ENCODE measurements at places on chromosomes 1 and 21.

DNA sequence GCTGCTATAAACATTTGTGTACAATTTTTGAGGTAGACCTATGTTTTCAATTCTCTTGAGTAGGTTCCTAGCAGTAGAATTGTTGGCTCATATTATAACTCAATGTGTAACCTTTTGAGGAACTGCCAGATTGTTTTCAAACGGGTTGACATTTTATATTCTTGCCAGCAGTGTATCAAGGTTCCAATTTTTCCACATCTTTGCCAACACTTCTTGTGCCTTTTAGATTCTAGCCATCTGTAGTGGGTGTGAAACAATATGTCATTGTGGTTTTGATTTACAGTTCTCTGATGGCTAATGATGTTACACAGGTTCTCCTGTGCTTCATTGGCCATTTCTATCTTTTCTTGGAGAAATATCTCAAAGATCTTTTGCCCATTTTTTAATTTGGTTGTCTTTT lies 36.4 kb downstream of the MAP3K7CL start:
- no peak for DNase-seq

- DNase-seq: no peak
These were observed 69.7 kb downstream of the ADSS2 start for GRCh38 chr1:244381878-244382565.

- no peak for DNase-seq
These were observed 42.4 kb upstream of the LRRC52 start for GRCh38 chr1:165501330-165501969.

DNA sequence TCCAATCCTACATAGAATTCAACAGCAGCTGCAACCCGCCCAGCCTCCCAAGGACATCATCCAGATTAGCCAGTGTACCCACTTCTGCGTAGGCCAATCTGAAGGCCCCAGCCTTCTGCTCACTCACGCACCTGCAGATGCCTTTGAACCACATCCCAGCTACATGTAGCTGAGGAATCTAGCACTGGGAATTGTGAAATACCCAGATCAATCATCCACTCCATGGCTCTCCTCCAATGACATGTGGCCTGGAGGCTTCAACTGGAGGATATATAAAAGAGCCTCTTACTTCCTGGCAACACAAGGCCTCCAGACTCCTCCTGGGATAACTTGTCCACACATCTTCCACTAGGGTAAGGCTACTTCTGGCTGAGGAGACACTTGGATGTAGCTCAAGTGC lies at the start of gene LCE6A:
Gene LCE6A, plus strand, starts transcription at position 301 of the 400 bp plus-strand sequence. CDS start 665 bp downstream, outside the sequence.
- no peak for DNase-seq

DNA sequence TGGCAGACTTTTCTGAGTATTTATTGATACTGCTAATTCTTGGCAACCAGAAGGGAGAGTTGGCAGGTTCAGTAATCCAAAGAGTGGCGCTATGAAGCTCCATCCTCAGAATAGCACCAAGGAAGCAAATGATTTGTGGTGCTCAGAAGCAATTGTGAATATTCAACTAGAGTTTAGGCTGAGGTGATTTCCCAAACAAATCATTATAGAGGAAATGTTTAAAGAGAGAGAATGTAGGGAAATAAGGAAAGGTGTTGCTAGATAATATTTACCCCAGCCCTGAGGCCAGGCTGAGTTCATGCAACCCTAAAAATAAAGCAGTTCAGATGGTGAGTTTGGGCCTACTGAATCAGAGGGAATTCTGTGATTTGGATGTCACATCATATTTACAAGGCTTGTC lies 363.4 kb upstream of the PLXNA2 start:
- no peak for DNase-seq

- no peak for DNase-seq
These were observed 76.6 kb downstream of the RAB3GAP2 start for GRCh38 chr1:220195701-220196100.

- DNase-seq: no peak
These were observed 193.3 kb upstream of the BEND5 start for GRCh38 chr1:48969971-48970370.

- no peak for DNase-seq
These were observed 5.1 kb upstream of the ARHGAP30 start for GRCh38 chr1:161074676-161075368.

DNA sequence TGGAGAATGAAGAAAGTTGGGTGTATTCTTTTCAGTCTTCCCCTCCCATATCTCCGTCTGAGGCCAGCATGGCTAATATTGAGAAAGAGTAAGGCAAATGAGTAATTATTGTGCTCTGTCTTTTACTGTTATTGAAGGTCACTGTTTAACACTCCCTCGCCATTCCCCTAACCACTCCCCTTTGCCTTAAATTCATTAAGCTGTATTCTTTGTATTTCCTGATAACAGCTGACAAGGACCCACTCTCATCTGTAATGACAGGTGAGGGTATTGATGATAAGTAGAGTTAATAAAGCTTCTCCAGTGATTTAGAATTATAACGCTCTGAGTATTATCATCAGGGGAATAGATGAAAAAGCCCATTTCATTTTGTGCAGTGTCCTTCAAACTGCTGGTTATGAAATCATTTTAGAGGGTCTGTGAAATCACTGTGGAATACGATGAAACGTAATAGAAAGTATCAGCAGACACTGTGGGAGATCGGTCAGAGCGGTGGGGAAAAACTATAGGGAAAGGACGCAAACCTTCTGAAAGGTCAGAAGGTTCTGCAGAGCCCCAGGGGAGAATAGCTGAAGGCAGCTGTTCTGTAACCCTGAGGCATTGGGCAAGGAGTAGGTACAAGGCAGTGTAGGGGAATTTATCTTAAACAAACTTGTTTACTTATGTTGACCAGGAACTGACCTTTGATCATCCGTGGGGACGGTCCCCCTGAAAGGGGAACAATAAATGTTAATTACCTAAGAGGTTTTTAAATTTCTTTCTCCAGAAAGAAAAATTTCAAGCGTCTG lies 46.3 kb upstream of the CACYBP start:
- DNase-seq: no peak

- DNase-seq: peak; percentile 32
These were observed 3.9 kb upstream of the PRKCZ start for GRCh38 chr1:2046174-2046917.

DNA sequence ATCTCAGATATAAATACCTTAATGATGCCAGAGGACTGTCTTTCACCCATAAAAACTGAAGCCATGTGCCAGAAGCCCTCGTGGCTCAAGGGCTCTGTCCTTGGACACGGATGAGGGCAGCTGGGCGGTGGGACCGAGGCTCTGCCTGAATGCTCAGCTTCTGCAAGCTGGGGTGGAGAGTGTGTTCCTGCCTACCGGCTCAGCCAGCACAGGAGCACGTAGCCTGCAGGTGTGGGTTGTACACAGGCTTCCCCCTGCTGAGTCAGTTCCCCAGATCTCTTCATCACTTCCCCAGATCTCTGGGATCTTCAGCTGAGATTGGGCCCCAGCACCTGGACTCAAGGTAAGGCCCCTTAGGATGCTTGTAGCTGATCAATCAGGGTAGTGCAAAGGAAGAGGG lies 15.4 kb downstream of the KCNJ15 start:
- DNase-seq: no peak

DNA sequence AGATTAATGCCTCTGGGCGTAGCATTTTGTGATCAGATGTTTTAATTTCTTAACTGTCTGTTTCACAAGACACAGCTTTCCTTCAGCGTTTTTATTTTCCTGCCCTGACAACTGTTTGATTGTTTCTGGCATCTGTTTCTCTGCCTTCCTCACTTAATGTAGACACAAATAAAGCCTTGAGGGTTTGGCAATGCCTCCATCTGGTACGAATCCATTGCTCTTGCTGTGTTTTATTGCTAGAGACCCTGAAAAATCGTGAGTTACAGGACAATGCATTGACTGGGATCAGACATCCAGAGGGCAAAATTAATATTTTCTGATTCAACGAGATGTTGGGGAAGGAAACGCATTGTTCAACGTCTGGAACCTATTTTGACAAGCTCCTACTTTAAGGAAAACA lies 363.5 kb downstream of the MRPL39 start:
- no peak for DNase-seq

DNA sequence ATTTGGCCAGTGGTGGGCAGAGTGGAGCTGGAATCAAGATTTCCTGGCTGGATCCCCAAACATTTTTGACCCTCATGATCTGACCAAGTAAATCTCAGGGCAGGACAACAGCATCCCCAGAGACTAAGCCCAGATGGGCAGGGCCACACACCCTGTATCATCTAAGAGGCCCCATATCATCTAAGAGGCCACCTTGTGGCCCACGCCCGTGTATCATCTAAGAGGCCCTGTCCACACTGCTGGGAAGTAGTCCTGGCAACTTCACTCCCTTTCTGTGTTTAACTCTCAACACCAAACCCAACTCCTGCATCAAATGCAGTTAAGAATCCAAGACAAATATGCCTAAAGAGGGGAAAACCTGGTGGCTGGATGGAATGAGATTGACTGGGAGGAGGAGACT lies 81.6 kb upstream of the SSX2IP start:
- no peak for DNase-seq

GRCh38 chr1:237702161-237702560 lies 188.6 kb downstream of the ZP4 start:
- no peak for DNase-seq

DNA sequence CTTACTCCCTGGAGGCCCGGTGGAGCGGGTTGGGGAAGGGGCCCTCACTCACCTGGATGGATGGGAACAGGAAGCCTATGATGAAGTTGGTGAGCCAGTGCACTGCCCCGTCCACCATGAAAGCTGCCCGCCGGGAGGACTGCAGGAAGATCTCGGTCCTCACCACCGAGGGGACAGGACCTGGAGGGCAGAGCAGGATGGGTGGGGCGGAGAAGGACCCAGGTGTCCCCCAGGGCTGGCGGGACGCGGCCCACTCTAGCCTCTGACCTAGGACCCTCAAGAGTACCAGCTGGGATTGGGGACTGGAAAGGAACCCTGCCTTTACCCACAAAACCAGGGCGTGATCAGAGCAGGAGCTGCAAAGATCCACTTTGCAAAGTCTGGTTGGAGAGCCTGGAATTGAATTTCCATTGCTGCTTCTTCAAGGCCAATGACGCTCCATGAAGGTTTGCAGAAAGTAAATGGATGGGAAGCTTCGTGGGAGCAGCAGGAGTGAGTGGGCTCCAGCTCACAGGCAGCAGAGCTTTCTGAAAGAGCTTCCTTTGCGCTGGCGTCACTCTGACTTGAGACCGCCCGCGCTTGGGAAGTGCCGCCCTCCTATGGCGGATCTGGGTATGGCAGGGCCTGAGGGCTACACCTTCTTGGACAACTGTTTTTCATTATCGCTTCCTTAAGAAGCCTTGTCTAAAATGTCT lies 21.4 kb downstream of the SLC2A7 start:
- DNase-seq: peak; percentile 26

GRCh38 chr1:226097866-226098625 lies 35.5 kb downstream of the H3-3A start:
- DNase-seq: no peak

- DNase-seq: no peak
These were observed 39.7 kb upstream of the LYST start for GRCh38 chr1:235906436-235906835.

GRCh38 chr1:25051906-25052305 lies 121.8 kb upstream of the RUNX3 start:
- no peak for DNase-seq

DNA sequence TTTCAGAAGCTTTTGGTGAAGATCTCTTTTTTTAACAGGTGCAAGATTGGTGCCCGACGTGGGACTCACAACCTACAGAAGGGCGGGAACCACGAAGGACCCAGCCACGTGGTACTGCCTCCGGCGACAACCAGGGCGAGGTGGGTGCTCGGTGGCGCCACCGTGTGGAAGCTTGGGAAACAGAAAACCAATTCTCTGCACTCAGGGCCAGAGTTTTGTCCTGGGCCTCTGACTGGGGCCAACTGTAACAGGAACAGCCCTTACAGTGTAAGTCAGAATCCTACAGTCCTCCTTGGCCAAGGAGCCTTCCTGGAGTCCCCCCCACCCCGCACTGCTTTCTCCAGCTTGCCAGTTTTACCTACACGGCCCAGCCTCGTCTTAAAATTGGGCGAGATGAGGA lies 11.6 kb upstream of the S100A7A start:
- DNase-seq: peak; percentile 19

All from effector memory CD4-positive, alpha-beta T cell (primary cell).